Left ventricle myocardium inferior (tissue), 1 donor: ENCODE measurements at places on chromosomes 7 and 10. TPM values are rescaled to one million over a fixed set of nuclear protein-coding genes. Genes with fewer than 3 reads are reported as not detected.

DNA sequence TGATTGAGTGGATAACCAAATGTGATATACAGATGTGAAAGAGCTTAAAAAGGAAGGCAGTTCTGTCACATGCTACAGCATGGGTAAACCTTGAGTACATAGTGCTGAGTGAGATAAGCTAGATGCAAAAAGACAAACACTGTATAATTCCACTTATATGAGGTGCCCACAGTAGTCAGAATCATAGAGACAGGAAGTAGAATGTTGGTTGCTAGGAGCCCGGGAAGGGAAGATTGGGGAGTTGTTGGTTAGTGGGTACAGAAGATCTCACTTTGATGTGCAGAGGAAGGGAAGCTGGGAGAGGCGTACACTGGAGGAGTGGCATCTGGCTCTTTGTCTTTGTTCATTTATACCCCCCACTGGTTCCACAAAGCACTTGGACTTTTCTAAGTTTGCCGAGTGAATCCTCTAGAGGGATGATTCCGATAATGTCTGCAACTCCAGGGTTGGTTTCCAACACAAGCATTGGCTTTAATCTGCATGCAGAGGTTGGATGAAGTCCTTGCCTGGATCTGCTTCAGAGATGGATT lies 39.5 kb downstream of the TSPAN14 start:
- DNase-seq, result no peak

Gene TMEM270
- not detected for total RNA-seq

Gene LBX1
- total RNA-seq, result not detected

DNA sequence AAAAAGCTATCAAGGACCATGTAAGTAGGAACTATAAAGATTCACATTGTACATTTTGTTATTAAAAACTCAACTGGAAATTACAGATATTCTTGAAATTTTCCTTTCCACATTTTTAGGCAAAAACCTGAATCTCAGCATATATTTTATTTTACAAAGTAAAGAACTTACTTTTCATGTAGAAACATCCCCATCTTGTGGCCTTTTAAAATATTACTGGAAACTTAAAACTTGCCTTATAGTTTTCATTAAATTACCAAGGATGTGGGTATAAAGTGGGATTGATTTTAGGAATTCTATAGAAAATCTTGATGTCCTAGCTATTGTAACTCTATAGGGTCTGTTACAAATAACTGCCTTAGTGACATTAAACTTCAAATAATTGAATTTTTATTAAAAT lies 10.6 kb downstream of the DBF4 start:
- DNase-seq, result no peak

Gene EPO
- total RNA-seq, result not detected
